ENCODE measurements at places on chromosomes 16 and 17. TPM values are rescaled to one million over a fixed set of nuclear protein-coding genes. Genes with fewer than 3 reads are reported as not detected.

UNC119 gene
- 28.5 TPM for total RNA-seq

RGS9 gene
- total RNA-seq, result 58.6 TPM

GRCh38 chr16:86952769-86953168, 364.4 kb downstream of the C16orf95 start:
- no peak for DNase-seq

DNA sequence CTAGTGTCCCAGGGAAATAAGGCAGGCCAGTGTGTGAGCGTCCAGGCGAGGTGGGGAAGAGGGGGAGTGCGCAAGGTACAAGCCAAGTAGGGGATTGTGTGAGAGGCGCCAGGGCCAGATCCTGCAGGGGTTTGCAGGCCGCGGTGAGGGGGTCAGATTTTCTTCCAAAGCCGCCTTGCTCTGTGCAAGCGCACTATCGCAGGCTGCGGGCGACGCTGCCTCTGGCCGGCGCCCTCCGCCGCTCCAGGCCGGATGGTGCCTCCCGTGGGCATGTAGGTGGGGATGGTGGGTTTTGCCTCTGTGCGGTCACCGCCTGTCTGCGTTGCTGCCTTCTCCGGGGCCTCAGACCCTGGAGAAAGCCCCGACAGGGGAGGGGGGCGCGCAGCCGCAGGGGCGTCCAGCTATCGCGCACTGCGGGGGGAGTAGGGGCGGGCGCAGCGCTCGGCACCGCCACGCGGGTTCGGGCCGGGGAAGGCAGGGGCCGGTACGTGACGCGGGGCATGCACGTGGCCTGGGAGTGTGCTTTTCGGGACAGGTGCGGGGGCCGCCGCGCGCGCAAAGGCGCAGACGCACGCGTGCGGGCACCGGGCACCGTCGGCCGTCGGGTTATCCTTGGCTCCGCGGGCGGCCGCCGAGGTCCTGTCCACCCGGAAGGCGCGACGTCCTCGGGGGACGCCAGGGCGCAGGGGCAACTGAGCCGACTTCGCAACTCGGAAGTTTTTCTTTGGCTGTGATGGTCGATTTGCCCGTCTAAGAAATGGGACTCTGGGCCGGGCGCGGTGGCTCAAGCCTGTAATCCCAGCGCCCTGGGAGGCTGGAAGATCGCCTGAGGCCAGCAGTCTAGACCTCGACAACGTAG, 1.1 kb upstream of the HAPSTR1 start:
- DNase-seq, result no peak

DNA sequence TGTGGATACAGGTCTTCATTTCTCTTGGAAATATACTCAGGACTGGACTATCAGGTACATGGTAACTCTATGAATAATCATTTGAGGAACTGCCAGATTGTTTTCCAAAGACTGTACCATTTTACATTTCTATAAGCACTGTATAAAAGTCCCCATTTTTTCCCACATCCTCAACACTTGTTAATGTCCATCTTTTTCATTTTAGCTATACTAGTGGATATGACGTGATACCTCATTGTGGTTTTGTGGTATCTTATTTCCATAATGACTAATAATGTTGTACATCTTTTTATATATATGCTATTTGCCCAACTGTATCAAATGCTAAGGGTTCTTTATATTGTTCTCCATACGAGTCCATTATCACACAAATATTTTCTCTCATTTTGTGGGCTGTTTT, 22.9 kb downstream of the NUP88 start:
- DNase-seq, result no peak

- no peak for DNase-seq
Measured at GRCh38 chr17:50151937-50152547, 1.6 kb upstream of the PPP1R9B start.

DNA sequence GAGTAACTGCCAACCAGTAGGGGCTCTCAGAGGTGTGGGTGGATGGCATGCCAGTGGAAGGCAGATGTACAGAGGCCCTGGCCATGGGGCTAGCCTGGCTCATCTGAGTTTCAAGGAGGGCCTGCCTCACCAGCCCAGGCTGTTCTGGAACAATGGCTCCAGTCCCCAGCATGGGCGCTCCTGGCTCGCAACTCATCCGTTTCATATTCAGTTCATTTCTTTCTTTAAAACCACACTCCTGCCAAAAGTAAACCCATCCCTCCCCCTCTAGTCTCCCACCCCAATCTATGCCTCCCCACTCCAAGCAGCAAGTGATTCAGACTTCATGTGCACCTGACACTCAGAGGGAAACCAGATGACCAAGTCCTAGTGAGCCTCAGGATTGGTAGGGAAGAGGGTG, 2.4 kb downstream of the CCL13 start:
- DNase-seq, result peak; percentile 90

- DNase-seq, result peak; percentile 96
Measured at GRCh38 chr17:48671697-48672171, 45.6 kb upstream of the HOXB9 start.

Data from esophagus muscularis mucosa (tissue), 4 donors.